Lung (tissue), 17 donors: ENCODE measurements at places on chromosomes 12 and 14. TPM values are rescaled to one million over a fixed set of nuclear protein-coding genes. Genes with fewer than 3 reads are reported as not detected.
A peak's percentile ranks its signal among the peaks of the same experiment; 100 is the strongest.

PPFIA2 gene
- polyA plus RNA-seq: 0.24 TPM

DNA sequence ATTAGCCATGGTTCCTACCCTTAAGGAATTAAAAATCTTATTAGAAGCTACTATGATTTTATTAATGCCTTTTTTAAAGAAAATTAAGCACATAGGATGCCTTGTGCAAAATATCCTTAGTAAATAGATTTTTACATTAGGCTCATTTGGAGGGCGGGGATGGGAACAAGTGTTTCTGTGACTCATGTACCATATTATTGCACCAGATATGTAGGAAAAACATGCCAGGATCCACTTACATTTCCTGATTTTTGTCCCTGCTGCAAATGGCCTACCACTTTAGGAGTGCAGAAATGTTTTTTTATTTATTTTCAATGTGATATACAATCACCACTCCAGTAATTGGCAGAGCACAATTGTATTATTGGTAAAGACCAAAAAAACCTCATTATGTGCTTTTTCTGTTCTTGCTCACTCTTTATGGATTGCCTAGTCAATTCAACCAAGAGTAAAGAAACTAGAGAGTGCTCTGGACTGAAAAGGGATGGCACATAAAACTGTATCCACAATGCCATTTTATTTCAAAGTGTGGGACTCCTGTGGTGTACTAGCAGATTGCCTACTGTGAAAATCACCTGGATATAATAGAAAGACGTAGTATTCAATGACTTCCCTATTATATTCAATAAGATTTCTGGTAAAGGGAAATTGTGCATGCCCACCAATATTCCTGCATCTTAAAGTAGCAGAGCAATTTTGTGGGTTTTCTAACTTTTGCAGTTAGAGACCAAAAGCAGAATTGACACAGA, 86.9 kb downstream of the ANO6 start:
- DNase-seq: no peak
- no peak overlapping the region for H3K4me3 ChIP-seq
- H3K27me3 ChIP-seq: no peaks in the 10 kb centered on the region
- H3K4me1 ChIP-seq: no peaks in the 10 kb centered on the region
- H3K36me3 ChIP-seq: no peaks in the 10 kb centered on the region
- peak overlapping the region; percentile 16 for H3K27ac ChIP-seq

DNA sequence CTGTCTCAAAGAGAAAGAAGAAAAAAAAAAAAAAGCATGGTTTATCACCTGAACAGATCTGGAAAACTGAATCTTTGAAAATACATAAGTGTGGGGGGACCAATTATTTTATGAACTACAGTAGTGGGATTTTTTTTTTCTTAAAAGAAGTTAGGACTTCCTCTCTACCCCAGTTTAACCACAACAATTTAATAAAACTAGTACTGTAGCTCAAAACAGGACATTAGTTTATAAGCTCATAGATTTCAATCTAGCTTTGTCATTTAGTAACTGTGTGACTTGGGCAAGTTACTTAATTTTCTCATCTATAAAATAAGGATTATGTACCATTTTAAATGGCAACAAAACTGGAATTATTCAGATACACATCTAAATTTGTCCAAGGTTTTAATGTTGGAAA, 23.5 kb upstream of the ARID4A start:
- no peaks in the 10 kb centered on the region for H3K4me1 ChIP-seq
- H3K27me3 ChIP-seq: no peaks in the 10 kb centered on the region
- no peak overlapping the region for H3K27ac ChIP-seq
- no peak overlapping the region for H3K4me3 ChIP-seq
- peaks cover 42% of the 10 kb centered on the region for H3K36me3 ChIP-seq
- no peak for DNase-seq

DNA sequence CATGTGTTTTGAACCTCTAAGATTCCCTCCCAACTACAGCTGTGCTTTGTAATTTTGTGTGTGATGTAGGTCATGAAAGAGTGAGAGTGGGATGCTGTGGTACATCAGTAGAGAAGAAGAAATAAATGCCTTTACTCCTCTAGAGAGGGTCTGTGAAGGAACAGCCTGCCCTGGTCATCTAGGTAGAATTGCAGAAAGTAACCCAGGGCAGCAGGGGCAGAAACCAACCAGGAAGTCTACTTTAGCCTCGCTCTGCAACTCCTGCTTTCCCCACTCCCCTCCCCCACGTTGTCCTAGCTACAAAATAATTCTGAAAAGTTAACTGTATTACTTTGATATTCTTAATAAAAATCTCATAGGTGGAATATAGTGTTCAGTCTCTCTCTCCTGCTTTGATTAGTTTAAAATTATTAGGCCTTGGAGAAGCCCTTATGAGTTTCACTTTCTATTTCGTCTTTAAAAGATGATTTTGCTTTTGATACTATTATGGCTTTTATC, 7.5 kb downstream of the TBK1 start:
- peaks cover 8% of the 10 kb centered on the region for H3K4me1 ChIP-seq
- H3K4me3 ChIP-seq: no peak overlapping the region
- no peaks in the 10 kb centered on the region for H3K27me3 ChIP-seq
- H3K36me3 ChIP-seq: peaks cover 11% of the 10 kb centered on the region
- H3K27ac ChIP-seq: peak overlapping the region; percentile 60
